Germinal center (tissue), 1 donor: ENCODE measurements at places on chromosomes 4 and X.
A peak's percentile ranks its signal among the peaks of the same experiment; 100 is the strongest.

- DNase-seq: no peak
These were observed 547.5 kb upstream of the CT83 start for GRCh38 chrX:117010243-117010642.

DNA sequence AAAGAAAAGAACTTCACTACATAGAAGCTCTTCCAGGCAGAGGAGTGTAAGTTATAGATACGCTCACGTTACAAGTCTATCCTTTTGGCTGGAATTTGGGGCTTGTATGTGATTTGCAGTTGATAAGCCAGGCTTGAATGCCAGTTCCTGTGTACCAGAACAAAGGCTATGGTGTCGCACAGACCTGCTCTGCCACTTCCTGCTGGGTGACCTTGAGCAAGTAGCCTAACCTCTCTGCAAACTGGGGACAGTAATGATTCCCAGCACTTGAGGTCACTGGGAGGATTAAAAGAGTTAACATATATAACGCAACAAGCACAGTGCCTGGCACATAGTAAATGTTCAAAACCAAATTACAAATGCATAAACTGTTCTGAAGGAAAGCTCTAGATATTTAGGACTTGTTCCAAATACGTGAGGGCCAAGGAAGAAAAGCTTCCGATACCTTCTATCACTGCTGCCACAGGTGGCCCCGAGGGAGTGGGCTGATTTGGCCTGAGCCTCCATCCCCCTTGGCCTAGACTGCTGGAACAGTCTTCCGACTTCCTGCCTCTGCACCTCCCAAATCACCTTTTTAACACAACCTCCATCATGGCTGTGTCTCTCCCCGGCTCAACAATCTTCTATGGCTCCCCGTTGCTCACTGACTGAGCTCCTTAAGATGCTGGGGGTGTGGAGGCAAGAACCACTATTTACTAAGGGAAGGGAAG is 1.3 kb upstream of the SOWAHD start:
- DNase-seq: no peak

DNA sequence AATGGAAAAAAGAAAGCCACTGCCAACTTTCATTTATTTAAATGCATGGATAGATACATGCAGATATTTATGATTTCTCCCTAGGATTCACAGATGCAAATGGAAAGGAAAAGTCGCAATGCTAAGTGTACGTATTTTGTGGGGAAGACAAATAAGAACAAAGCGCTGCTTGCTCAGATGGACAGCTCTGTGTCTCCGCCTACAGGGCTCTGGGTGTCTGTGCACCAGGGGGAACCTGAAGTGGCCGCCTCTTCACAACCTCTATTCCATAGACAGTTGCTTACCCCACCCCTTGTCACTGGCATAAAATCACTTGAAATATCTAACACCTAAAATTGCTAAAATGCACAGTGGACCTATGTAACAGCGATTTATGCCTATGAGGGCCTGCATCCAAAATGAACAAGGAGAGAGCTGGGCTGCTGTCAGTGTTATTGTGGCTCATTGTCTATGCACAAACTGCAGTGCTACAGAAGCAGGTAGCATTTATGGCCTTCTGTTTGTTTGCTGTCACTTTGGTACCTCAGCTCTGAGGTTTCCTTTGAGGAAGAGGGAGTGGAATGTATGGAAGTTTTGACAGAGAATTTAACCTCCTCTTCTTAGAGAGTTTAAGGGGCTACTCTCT is 58.6 kb upstream of the PAGE1 start:
- DNase-seq: peak; percentile 14

DNA sequence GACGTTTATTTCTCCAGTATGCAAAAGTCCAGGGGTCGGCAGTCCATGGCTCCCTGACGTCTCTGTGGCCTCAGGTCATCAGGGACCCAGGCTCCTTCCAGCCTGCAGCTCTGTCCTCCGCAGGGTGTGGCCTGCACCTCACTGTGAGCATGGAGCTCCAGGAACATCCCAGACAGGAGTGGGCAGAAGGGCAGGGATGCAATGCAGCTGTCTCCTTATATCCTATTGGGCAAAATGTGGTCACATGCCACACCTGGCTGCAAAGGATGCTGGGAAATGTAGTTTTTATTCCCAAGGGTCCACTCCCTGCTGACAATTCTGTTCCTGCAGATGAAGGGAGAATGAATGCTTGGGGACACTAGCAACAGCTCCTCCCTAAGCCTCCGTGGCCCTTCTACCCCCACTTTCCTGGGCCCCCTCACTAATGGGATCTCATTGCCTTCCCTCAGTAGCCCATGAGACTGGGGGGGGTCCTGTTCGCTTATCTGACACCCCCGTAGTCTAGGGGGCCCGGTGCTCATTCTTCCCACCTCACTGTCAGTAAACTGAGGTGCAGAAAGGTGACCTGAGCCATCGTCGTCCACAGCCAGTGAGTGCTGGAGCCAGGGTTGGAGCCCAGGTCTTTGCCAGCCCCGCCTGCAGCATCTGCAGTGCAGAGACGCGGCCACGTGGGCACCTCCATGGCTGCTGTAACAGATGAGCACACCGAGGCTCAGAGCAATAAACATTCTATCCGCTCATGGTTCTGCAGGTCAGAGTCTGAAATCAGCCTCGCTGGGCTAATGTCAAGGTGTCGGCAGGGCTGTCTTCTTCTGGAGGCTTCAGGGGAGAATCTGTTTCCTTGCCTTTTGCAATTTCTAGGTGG is 5.9 kb upstream of the GRPEL1 start:
- peak; percentile 54 for DNase-seq

GRCh38 chr4:74545448-74545847 is 100.5 kb downstream of the AREG start:
- no peak for DNase-seq

DNA sequence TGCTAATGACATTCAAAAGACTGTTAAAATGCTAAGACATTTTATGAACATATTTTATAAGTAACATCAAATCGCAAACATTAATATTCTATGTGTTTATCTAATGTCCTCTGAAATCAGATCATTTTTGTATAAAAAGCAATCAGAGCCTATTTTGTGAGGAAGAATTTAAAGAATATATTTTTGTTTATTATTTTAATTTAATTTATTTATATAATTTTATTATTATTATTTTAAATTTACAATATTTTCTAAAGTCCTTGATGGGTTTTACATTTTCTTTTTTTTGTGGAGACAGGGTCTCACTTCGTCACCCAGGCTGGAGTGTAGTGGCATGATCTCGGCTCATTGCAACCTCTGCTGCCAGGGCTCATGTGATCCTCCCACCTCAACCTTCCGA is 262.8 kb downstream of the EPHA5 start:
- no peak for DNase-seq

DNA sequence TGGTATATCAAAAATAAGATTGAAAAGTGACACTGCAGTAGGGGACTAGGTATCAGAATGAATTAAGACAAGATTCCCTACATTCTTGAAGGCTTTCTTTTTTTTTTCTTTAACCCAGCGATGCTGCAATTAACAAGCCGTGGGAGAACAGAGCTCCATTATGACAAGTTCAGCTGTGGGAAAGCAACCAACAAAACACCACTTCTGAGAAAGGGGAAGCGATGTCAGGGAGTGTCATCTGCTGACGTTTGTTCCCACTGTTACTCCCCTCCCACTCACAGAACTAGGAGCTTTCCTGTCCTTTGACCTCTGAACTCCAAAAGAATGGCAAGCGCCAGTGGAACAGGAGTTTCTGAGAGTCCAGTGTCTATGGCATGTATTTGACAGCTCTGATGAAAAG is 90.2 kb upstream of the SLITRK2 start:
- no peak for DNase-seq

DNA sequence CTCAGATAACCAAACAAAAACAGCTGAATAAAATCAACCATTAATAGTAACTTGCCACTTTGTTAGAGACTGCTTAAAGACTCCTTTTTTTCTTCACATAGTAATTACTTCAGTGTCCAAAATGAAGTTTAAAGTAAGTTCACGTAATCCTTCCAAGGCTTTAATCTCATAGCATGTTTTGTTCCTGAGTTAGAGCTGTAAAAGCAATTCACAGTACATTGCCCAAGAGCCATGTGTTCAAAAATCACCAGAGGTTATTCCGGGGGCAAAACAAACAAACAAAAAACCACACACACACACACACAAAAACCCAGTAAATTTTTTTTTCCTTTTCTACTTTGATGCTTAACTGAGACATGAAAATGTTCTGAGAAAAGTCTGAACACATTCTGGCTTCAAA is 6.1 kb downstream of the GPR82 start:
- no peak for DNase-seq

GRCh38 chr4:19675172-19675811 is 576.4 kb upstream of the SLIT2 start:
- no peak for DNase-seq
